Stimulated activated CD8-positive, alpha-beta memory T cell treated with anti-CD3 and anti-CD28 coated beads, Interleukin-2, amount 100 ng/mL, for 48 hours (primary cell): ENCODE measurements at places on chromosomes 12 and 14.
A peak's percentile ranks its signal among the peaks of the same experiment; 100 is the strongest.

GRCh38 chr14:38042322-38042721 lies 165.4 kb upstream of the SSTR1 start:
- no peak for DNase-seq

GRCh38 chr14:75373616-75374015 lies 54.2 kb upstream of the JDP2 start:
- no peak for DNase-seq

- no peak for DNase-seq
Measured at GRCh38 chr12:56932867-56933266, 1.3 kb downstream of the SDR9C7 start.

DNA sequence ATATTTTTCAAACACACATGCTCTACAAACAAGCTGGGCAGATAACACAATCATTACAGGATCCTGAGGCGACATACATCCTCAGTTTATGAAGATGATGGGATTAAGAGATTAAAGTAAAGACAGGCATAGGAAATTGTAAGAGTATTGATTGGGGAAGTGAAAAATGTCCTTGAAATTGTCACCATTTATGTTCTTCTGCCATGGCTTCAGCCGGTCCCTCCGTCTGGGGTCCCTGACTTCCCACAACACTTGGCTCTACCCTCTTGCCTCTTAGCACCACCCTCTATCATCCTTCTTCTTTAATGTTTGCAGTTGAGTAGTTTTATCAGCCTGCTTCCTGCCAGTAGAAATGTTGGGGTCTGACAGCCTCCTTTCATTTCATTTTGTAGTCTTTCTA lies 244.4 kb downstream of the DAD1 start:
- DNase-seq: no peak

DNA sequence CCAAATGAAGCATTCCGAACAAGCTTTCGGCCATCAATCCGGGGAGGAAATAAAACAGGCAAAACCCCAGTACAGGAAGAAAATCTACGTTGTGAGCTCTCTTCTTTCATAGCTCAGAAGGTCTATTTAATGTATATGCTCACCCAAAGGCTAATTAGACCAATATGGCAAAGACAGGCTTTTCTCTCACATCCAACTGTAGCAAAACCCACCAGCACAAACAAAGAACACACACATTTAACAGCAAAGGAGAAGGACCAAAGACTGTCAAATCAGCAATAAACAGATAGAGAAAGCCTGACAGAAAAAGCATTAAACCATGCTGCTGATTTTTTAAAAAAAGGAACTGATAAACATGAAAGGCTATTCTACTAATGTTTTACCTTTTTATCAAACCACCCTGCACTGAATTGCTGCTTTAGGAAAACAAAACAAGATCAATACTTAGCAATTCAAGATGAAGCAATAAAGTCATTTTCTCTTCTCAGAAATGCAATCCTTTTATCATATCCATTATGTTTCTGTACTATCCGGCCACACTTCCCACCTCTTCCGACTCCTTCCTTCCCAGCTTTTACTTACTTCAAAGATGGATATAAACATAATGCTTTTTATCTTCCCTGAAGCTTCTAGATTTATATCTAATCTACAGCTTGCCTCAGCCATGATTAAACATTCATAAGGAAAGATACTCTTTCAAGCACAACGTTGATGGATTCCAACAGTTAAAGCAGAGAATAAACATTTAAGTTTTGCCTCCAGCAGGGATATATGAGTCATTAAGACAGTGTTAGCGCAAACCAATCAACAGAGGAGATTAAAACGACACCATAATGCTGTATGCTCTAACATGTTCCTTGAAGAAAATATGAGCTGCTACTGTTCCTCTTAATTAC lies 74.6 kb upstream of the BBS10 start:
- no peak for DNase-seq

DNA sequence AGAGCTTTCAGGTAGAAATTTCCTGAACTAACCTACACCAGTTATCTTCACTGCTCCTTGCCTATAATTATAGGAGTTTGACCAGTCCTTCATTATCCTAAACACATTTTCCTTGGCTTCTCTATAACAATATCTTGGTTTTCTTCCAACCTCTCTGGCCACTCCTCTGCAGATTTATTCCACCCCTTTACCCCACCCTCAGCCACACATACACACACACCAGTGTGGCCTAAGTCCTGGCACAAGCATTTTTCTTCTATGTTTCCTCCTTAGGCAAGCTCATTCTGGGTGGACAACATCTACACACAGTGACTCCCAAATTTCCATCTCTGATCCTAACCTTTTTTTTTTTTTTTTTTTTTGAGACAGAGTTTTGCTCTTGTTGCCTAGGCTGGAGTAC lies 25.1 kb downstream of the CDK17 start:
- DNase-seq: no peak

GRCh38 chr14:79829405-79830166 lies 381.7 kb downstream of the DIO2 start:
- DNase-seq: no peak

GRCh38 chr12:13085968-13086686 lies 17.3 kb downstream of the GSG1 start:
- no peak for DNase-seq

- no peak for DNase-seq
Measured at GRCh38 chr12:12725956-12726554, 8.9 kb downstream of the CDKN1B start.

DNA sequence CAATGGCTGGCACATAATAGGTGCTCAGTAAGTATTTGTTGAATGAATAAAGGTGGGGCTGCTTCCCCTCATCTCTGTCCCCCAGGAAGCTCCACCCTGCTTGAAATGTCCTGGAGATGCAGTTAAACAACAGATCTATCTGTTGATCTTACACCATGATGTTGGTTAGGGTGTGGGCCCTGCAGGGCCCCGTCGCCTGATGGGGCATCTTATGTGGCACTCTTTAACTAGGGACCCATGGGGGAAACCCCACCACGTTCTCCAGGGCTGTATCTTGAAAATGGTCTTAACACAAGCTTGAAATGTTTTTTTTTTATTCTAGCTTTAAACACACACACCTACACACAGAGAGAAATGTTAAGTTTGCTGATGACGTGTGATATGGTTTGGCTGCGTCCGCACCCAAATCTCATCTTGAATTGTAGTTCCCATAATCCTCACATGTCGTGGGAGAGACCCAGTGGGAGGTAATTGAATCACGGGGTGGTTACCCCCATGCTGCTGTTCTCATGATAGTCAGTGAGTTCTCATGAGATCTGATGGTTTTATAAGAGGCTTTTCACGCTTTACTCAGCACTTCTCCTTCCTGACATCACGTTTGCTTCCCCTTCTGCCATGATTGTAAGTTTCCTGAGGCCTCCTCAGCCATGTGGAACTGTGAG lies 741.7 kb downstream of the VRK1 start:
- DNase-seq: no peak

- DNase-seq: no peak
Measured at GRCh38 chr12:11702959-11703358, 53.5 kb downstream of the ETV6 start.

DNA sequence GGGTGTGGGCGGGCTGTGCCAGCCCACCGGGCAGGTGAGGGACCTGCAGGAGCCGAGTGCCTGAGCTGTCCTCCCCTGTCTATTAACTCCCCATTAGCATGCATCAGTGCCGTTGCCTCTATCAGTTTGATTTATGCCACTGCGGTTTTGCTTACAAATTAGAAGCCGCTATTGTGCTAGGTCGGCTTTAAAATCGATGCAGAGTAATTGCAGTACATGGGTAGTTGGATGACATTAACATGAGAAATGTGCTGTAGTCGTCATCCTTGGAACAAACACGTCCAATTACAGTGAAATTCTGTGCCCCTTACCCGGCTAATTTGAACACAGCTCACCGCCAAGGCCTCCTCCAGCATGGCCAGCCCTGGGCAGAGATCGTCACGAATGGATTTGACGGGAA lies 145.8 kb downstream of the TSPAN9 start:
- DNase-seq: no peak

GRCh38 chr12:13596714-13597113 lies 384.7 kb downstream of the GRIN2B start:
- DNase-seq: no peak

DNA sequence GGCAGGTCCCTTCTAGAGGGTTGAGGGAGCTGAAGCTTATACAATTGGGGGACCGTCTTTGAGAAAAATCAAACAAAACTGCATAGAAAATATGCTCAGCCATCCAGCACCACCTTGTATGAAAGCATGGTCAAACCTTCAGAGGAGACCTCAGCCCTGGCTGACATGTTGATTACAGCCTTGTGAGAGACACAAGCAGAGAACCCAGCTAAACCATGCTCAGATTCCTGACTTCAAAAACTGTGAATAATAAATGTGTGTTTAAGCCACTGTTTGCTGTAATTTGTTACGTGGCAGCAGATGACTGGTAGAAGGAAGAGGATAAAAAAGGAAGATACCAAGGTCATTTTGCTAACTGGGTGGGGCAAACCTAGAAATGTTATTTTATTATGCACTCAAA lies 115.7 kb downstream of the NUAK1 start:
- no peak for DNase-seq

DNA sequence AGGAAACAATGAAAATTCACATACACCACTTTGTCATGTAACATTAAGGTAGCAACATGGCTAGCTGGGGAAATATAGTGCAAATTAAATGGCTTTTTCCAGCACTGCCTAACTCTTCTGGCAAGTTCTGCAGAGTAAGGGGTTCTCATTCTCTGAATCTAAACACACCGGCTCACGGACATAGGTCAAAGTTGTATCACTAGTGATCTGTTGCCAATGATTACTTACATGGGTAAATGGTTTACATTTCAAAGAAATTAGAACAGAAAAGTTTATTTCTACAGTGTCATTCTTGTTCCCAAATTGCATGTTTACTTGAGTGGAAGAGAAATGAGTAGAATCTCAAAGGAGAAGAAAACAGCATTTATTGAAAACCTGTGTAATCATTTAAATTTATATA lies 381.9 kb downstream of the PRKD1 start:
- DNase-seq: no peak

GRCh38 chr14:53953002-53953827 lies 3.4 kb downstream of the BMP4 start:
- DNase-seq: no peak

GRCh38 chr14:103628221-103628683 lies 759 bp upstream of the KLC1 start:
- no peak for DNase-seq

DNA sequence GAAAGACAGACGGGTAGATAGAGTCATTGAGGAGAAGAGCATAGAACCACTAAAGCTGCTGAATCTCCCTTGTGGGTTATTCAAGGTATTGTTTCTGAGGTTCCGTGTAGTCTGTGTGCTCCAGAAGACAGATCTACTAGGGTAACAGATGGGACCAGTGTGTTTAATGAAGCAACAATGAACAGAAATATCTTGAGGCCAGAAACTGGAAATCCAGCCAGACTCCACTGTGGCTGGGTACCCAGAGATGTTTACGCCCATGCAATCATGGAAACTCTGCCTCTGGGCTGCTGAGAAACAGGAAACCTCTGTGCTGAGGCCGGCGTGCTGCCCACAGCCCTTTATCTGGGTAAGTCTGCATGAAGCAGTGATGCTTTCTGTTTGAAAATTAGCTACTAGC lies 8.3 kb downstream of the PROX2 start:
- DNase-seq: peak; percentile 32

DNA sequence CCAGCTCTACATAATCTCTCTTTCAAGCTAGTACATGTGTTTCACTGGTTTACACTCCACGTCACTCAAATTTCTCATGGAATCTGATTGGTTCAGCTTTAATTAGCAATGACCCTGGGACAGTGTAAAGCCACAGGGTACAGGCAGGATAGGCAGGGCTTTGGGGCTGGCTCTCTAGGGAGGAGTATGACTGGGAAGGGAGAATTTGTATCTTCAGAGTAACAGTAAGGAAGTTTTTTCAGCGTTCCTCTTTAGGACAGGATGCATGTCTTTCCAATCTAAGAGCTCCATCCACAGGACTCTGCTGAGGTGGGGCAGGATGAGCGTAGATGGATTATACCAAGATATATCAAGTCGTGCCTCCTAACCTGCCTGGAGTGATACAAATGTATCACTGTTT lies 112.0 kb upstream of the CLEC14A start:
- DNase-seq: no peak

DNA sequence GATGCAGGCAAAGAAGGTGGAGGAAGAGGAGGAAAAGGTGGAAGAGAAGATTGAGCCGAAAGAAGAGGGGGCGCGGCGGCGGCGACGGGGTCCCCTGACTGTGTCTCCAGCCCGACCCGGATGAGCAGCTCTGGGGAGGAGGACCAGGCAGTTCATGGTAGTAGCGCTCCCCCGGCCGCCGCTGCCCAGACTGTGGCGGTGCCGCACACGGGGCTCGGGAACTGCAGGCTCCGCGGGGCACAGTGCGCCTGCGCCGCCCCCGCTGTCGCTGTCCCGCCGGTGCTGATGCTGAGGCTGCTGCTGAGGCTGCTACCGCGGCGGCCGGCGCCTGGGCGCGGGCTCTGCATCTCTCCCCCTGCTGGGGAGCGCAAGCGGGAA lies at the start of gene KCNH5:
TSS of gene KCNH5 (minus strand) at position 225 of the 378 bp plus-strand sequence. CDS start 272 bp downstream, outside the sequence.
- DNase-seq: no peak

- no peak for DNase-seq
Measured at GRCh38 chr12:54258201-54258681, 21.7 kb downstream of the CBX5 start.

- DNase-seq: no peak
Measured at GRCh38 chr14:80536456-80536855, 325.2 kb upstream of the DIO2 start.

- DNase-seq: no peak
Measured at GRCh38 chr12:59185295-59185694, 265.0 kb upstream of the LRIG3 start.

GRCh38 chr12:117026343-117026742 lies 72.9 kb downstream of the TESC start:
- no peak for DNase-seq

- DNase-seq: no peak
Measured at GRCh38 chr14:35229792-35230089, 62.4 kb upstream of the PSMA6 start.

GRCh38 chr12:58504143-58504938 lies 416.0 kb downstream of the LRIG3 start:
- DNase-seq: no peak

DNA sequence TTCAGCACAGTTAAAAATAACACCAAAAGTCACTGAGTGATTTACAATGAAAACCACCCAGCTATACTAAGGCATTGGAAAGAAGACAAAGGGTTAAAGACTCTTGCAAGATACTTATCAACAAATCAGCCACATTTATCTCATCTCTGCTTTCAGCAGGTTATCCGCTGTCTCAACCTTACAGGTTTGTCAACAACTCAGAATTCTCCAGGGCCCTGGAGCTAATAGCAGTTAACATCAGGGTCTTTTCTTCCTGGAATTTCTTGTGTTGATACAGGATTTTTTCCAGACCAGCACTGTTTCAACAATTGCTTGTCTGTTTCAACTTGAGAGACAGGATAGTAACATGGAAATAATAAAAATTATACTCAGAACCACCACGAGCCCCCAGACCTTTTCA lies 3.5 kb downstream of the PKP2 start:
- no peak for DNase-seq

- DNase-seq: no peak
Measured at GRCh38 chr12:25009496-25010092, 60.7 kb upstream of the BCAT1 start.

GRCh38 chr14:38248321-38249028 lies 7.4 kb downstream of the CLEC14A start:
- no peak for DNase-seq
